CD4-positive, alpha-beta T cell treated with Interleukin-1 beta for 1 hour (primary cell): ENCODE measurements at places on chromosomes 7 and 10.

DNA sequence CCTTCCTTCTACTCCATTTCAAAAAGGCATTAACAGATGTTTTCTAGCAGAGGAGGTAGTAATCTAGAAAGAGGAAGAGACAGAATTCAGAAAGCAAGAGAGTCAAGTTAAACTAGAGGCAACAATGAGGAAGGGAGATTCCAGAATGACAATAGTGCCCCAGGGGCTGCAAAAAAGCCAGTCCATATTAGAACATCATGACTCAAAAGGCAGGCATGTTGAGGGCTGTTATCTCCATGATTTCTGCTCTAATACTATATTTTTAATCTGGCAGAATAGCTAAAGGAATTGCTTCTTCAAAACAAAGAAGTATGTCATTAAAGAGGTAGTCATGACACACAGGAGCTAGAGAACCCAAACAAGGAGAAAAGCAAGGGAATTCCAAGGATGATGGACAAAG, 599.6 kb downstream of the INHBA start:
- DNase-seq = no peak

- DNase-seq = no peak
These were observed 169.0 kb upstream of the GPR26 start for GRCh38 chr10:123496996-123497660.

DNA sequence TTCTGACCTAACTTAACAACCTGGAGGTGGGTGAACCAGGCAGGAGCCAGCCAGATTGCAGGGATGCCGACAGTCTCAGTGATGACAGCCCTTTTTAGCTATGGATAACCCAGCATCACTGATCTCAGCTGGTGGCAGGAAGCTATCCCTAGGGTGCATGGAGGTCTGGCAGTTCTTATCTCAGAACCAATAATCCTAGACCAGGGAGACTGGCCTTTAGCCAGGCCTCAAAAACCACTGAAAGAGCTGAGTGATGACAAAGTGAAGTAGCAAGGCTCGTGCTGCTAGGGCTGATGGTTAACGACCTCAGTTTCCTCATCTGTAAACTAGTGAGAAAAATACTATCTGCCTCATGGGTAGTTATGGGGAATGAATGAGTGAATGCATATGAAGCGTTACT, 112.5 kb downstream of the RALA start:
- DNase-seq = no peak

- no peak for DNase-seq
These were observed 93.5 kb downstream of the UPF2 start for GRCh38 chr10:11949152-11949551.

- no peak for DNase-seq
These were observed 193.3 kb downstream of the SEMA3E start for GRCh38 chr7:83455612-83456011.

GRCh38 chr7:151727579-151728285, 149.2 kb downstream of the PRKAG2 start:
- DNase-seq = no peak

DNA sequence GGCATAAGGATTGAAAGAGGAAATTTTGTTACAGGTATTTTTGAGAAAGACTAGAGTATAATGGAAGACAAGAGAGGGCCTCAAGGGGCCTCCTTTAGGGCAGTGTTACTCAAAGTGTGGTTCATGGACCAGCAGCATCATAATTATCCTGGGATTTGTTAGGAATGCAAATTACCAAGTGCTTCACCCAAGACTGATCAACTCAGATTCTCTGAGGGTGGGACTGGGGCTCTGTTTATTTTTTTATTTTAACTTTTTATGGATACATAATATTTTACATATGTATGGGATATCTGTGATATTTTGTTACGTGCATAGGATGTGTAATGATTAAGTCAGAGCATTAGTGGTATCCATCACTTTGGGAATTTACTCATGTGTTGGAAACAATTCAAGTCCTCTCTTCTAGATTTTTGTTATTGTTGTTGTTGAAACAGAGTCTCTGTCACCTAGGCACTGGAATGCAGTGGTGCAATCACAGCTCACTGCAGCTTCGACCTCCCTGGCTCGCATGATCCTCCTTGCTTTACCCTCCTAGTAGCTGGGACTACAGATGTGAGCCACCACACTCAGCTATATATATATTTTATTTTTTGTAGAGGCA, 2.2 kb upstream of the KCTD7 start:
- DNase-seq = no peak

- no peak for DNase-seq
These were observed 50.3 kb downstream of the HIP1 start for GRCh38 chr7:75688200-75689136.

DNA sequence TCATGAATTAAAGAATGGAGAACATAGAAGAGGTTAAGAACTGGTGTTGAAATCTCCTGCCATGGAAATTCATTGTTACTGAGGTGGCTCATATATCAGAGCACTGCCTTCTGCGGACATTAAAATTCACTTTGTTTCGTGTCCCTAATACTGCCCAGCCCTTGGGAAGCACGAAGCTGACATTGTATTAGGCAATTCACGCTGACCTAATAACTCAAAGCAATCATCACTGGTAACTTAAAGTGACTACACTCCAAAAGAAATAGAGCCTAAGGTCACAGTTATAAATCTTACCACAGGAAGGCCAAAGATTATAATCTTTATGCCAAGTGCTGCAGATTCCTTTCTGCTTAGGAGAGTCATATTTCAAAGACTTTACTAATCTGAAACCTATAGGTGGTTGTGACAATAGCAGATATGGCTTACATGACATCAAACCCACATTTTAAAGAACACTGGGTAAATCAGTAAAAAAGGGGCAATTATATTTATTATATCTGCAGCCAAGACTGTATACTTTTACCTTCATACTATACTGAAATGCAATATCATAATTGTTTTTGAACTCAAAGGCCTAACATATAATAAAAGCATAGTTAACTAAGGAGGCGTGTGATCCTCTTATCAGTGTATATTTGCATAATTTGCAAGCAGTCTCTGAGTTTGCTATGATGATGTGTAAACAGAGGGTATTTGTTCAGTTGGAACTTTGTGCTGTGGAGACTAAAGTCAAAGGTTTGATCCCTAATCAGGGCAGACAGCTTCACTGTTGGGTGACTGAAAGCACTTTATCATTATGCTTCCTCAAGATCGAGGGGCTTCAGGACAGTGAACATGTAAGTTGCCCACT, 51.9 kb upstream of the CAPZA2 start:
- DNase-seq = no peak

DNA sequence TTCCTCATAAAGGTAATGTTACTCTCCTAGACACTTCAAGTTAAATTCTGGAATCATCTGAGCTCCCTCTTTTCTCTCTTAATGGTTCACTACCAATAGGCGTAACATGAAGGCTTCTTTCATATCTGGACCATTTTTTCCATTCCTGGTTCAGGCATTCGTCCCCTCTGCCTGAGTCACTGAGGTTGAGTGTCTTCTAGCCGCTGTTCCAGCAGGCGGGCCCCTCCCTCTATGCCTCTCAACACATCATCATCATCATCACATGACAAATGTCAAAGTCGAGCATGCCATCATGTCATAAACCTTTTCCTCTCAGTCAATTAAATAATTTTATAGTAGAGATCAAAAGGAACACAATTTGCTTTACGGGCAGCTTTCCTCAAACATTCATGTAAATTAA, 168.9 kb upstream of the ASAH2 start:
- no peak for DNase-seq

- DNase-seq = no peak
These were observed 205.8 kb upstream of the LYZL1 start for GRCh38 chr10:29083096-29083495.

DNA sequence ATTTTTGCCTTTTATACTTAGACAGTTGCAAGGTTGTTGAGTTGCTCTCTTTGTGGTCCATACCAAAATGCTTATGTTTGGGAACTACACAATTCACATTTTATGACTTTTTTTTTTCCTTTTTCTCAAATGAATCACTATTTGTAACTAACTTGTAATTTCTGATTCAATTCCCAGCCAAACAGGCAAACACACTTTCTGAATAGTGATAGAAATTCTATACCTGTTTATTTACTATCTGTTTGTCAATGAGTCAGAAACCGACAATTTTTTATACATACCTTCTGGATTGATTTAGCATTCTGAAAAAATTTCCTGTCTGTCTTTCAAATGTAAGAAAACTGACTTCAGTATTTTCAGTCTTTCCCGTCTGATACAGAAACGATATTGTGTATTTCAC, 69.1 kb downstream of the MBL2 start:
- no peak for DNase-seq

DNA sequence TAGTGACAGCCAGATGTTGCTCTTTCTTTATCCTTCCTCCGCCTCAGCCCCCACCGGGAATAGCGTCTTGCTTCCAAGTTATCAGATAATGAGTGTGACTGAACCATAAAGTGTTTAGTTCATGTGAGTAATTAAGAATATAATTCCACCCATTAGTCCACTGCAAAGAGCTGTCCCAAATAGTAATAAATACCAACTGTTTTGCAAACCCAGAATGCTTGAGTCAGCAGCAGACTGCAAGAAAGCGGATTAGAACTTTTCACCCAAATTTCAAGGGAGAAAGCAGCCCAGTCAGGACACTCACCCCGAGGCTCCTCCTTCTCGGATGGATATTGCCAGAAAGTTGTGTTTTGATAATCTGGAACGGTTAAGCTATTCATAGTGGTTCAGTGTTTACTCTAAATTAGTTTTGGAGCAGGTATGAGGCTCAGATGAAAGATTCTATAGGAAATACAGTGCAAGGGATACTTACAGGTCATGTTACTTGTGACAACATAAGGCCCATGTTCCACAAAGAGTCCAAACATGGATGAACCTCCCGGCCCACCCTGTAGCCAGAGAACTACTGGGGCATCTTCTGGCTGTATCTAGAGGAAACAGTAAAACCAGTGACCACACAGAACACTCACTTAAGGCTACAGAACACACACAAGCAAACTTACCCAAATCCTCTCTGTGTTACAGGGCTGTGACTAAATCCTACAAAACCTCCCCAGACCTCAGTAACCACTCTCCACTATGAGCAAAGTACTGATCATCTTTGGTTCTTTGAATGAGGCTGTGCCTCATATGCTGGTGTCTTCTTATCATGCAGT, 50.5 kb downstream of the CPVL start:
- no peak for DNase-seq

- DNase-seq = no peak
These were observed 267.3 kb upstream of the NPVF start for GRCh38 chr7:25495342-25496250.

DNA sequence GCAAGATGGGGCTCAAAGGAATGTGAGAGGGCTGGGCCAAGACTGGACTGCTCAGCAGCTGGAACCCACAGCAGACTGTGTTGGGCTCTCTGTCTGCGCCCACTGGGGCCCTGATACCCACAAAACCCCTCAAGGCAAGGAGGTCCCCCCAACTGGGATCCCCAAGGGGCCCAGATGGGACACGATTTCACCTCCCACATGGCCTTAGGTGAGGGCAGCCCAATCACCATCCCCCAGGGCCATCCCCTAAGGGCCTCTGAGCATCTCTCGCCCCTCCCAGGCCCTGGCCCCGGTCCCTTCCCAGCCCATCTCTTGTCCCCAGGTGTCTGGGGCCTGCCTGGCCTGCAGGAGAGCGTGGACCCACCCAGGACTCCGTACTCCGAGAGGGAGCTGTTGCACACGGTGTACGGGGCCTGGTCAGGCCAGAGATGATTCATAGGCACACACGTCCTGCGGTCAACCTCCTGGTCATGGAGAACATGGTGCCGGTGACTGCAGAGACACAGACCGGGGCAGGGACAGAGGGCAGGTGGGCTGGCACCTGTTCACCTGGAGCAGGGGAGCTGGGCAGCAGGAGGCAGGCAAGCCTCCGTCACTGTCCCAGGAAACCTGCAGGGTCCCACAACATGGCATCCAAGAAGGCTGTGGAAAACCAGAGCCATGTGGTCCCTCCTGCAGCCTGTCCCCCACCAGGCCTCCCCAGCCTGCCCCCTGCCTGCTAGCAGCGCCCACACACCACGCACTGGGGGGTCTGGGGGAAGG, 21.6 kb downstream of the OGDHL start:
- no peak for DNase-seq

- no peak for DNase-seq
These were observed 127.3 kb downstream of the MARCHF5 start for GRCh38 chr10:92418221-92418620.

DNA sequence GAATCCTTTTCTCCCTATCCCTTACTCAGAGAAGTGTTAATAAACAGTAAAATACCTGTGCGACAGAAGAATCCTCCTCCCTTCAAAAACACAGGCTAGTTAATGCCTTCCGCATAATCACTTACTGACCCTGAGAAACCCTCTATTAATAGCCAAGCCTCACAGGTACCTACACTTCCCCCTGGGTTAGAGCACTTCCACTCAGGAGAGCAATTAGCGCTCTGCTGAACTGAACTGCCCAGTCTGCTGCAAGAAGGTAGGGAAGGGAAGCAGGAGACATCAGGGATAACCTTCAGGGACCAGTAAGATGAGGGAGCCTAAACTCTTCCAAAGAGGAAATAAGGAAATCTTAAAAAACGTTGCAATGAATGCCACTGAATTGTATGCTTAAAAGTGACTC, 39.6 kb downstream of the KIAA1549 start:
- no peak for DNase-seq

- DNase-seq = no peak
These were observed 18.4 kb upstream of the PDGFA start for GRCh38 chr7:537911-538634.

- no peak for DNase-seq
These were observed 1174.3 kb downstream of the XPNPEP1 start for GRCh38 chr10:108749042-108749441.

- DNase-seq = no peak
These were observed 182.8 kb upstream of the CHRM2 start for GRCh38 chr7:136685501-136686173.

GRCh38 chr7:157473051-157473569, 136.3 kb downstream of the DNAJB6 start:
- DNase-seq = no peak

- DNase-seq = no peak
These were observed 212.5 kb downstream of the SEC23IP start for GRCh38 chr10:120105001-120105400.

DNA sequence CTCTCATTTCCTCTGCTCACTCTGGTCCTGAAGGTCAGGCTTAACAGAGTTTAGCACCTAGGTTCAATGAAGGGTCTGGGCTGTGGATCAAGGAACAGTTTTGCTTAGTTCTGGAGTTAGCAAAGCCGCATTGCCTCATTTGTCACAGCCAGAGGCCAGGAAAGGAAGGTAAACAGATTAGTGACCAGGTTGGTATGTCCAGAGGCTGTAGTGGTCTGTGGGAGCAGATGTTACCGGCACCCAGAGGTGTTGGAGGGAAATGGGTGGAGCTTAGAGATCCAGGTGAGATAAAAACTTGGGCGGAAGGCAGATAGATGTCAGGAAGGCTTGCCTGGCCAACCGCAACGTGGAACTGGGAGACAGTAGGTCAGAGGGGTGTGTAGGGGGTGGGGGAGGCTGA, 36.6 kb upstream of the ZMIZ2 start:
- no peak for DNase-seq

- no peak for DNase-seq
These were observed 293.6 kb downstream of the DNAJB6 start for GRCh38 chr7:157630301-157630853.

DNA sequence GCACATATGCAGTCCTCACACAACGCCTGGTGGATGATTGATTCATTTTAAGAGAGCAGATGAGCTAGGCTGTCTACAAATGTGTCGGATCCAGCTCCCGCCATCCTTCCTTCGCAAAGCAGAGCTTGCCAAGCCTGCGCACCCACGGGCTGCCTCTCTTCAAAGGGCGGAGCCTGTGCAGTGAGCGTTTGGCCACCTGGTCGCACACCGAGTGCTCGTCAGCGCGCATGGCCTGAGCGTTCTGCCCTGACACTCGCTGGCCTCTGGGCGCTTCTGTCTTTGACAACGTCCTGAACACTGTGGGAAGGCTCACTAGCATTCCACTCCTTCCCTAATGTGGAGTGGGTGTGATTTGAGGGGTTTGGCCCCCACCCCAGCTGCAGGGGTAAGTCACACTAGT, 47.1 kb upstream of the TMEM72 start:
- DNase-seq = no peak
